COR-L47 (cell line): ENCODE measurements at places on chromosomes 12 and 14.
A peak's percentile ranks its signal among the peaks of the same experiment; 100 is the strongest.

GRCh38 chr12:23906329-23906728, 43.1 kb downstream of the SOX5 start:
- DNase-seq: no peak

GRCh38 chr14:25086821-25087396, 37.0 kb upstream of the STXBP6 start:
- no peak for DNase-seq

GRCh38 chr12:82510386-82510785, 152.1 kb downstream of the METTL25 start:
- peak; percentile 52 for DNase-seq

DNA sequence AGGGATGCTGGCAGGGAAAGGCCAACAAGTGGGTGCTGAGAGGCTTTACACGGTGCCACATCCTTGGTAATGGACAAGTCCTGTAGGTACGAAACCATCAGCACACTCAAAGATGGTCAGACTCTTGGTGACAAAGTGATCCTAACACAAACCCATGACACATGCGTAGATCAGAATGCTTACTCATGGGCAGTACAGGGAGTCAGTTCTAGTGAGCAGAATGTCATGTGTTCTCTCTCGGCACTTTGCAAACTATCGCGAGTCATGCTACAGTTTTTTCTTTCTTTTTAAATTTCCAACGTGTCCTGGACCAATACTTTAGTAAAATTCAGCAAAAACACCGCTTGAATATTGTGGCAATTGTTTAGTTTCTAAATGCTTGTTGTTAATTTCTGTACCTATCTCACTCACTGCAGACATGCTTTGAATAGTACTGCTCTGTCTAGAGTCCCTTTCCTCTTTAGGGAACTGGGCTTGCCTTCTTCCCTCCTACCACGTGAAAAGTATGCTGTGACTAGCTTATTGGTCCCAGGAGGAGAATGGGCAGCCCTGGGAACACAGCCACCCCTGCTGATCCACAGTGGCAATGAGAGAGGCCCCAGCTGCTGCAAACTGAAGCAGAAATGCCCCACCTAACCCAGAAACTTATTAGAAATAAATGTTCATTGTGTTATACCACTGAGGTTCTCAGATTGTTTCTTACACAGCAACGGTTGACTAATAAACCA, 62.4 kb downstream of the UBR7 start:
- DNase-seq: no peak

DNA sequence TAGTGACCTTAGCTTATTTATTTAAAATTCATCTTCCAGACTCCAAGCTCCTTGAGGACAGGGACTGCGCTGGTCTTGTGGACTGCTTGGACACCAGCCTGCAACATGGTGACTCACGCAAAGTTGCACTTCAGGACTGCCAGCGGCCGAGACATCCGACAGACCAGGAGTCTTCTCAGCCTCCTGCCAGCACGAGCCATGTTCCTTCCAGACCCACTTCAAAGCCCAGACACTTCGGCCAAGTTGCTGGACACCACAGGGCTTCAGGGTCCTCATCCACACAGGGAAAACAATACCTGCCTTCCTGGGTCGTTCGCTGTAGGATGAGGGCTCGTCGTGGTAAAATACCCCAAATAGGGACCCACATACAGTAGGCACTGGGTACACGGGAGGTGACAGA, 88.7 kb downstream of the BCL11B start:
- no peak for DNase-seq

- no peak for DNase-seq
Observed at GRCh38 chr14:97113339-97113738, 316.2 kb downstream of the VRK1 start.

DNA sequence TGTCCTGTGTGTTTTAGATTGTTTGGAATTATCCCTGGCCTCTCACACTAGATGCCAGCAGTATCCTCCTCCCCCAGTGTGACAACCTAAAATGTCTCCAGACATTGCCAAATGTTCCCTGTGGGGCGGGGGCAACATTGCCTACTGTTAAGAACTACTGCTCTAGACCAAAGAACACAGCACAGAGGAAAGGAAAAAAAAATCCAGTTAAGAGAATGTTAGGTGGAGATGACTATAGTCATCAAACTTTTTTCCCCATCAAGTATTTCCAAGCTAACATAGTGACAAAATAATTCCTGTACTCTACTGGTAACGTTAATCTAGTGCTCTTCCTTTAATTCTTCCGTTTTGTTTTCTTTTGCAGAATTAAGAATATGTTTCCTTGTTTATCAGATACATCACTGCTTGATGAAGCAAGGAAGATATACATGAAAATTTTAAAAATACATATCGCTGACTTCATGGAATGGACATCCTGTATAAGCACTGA, 3.5 kb downstream of the CDKN1B start:
- DNase-seq: no peak

DNA sequence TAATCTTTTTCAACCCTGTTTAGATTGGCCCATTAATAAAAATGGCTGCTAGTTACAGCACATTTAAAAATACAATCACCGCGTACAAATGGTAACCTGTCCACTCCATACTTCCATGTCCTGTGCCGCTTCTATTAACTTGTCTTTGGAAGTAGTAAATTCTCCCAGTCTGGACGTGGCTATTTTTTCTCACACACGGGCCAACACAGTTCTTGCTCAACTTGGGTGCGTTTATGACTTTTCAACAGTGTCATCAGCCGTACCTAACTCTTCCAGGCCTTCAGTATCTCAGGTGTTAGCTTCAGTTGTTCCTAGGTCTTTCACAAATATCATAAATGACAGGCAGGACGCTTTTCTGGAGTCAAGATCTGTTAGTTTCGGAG, 475 bp upstream of the PCNX1 start:
- DNase-seq: no peak
